ENCODE measurements at places on chromosomes 12 and 14.

GRCh38 chr14:64232095-64232838 lies 61.9 kb downstream of the ESR2 start:
- DNase-seq: no peak

DNA sequence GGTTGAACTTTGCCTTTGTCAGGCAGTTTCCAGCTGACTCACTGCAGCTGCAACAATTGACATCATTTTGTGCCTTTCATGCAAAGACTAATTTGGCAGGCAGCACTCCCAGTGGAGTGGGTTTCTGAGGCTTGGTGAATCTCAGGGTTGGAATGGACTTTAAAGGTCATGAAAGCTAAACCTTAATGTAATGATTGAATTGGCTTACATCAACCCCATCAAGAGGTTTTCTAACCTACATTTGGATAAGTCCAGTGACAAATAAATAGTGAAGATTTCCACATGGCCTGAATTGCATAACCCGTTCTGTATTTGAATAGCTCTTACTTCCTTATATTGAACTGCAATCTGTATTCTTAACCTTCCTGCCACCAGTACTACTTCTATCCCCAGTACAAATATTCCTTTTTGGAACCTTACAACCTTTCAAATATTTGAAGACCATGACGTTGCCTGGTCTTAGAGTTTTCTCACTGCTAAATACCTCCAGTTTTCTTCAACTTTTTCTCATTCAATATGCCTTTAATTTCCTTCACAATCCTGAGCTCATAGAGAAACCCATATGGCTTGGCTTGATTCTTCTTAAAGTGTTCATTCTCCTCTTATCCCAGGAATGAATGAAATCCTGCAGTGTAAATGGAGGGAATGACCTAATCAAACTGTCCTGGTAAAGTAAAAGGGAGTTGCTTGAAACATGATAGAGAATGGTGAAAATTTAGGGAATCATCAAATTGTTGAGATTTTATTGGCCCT lies 168.1 kb upstream of the NOVA1 start:
- no peak for DNase-seq

- DNase-seq: no peak
Observed at GRCh38 chr12:11876307-11876706, 194.4 kb upstream of the BCL2L14 start.

DNA sequence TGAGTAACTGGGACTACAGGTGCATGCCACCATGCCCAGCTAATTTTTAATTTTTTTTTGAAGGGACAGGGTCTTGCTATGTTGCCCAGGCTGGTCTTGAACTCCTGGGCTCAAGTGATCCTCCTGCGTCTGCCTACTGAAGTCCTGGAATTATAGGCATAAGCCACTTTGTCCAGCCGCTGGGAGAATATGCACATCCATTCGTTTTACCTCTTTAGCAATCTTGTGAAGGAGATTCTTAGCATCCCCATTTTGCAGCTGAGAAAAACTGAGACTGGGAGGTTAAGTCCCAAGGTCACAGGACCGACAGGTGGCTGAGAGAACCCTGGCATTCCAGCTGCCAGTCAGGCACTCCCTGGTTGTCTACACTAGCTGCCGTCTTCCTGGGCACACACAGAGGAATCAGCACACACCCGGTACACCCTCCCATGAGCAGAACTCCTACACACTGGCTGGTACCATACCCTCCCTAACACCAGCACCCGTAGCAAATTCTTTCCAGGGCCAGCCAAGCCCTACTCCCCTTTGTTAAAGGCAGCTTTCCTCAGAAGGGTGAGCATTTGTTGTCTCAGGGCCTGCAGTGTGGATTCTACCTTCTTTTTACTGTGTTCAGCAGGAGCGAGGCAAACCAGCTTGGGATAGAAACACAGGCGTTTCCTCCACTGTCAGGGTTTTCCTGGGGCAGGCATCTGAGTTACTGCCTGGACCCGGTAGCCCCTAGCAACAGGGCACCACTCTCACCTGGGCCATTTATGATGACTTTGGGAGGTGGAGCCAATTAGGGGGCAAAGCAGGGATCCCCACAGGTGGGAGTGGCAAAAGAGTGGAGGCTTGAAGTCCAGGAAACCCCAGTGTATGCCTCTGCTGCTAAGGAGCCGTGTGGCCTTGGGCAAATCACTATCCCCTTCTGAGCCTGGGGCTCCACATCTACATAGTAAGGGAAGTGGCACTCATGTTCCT lies 70.2 kb downstream of the IRF2BPL start:
- DNase-seq: no peak

GRCh38 chr14:104253223-104253822 lies 114.9 kb downstream of the KIF26A start:
- no peak for DNase-seq

DNA sequence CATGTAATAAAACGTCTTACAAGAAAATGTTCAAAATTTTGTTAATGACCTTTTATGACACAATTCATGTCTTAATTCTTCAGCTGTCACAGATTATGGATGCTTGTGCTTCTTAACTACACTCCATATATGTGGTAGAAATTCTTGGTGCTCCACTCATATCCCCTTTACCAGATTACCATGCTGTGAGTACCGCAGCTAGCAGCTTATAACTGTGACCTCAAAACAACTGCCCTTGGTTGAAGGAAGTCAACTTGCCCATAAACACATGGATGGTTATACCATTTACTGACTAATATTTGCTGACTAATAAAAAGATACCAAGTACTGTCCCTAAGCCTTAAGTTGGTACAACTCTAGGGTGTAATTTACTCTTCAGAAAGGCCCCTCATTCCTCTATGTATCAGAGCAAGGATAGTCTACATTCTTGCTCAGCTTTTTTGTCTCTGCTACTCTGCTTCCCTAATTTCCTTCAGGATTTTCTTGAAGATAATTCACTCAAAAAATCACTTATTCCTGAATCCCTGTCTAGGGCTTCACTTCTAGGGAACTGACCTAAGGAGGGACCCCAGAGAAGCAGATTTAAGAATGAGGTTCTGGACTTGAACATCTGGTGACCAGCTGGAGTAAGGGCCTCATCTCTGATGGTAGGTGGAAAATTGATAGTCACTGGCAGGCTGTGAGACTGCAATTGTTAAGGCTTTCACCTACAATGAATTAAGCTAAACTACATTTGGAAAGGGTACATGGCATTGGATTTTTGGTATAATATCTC lies 152.3 kb downstream of the SLC6A15 start:
- DNase-seq: no peak

DNA sequence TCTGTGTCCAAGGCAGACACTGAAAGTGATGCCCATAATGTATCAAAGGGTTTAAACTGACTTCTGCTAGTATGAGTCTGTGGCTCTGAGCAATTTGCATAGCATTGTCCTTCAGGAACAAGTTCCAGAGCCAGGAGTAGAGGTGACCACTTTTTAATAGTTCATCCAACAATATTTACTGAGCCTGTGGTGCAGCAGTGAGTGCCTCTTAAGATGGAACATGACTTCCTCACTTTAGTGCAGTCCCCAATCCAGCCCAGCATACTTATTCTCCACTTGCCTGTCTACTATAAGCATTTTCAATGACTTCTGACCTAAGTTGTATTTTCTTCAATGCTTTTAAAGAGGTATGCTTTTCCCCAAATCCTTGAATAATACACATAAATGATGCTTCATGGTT lies 611.3 kb downstream of the MED13L start:
- no peak for DNase-seq

DNA sequence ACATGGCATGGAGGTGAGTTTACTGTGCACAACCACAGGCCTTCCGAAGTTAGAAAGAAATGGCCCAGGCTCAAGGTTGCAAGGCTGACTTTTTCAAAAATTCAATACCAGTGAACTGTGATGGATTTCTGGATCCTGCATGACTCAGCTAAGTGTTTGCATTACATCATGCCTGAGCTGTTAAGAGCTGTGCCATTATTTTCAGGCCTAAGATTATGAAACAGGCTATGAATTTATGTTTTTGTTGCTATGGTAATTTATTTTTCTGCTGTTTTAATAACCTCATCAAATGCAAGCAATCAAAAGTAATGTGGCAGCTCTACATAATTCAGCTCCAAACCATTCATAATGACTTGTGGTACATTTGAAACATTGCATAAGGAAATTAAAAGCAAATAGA lies 457.7 kb upstream of the TMEM132C start:
- no peak for DNase-seq

GRCh38 chr12:90028635-90029051 lies 320.0 kb upstream of the ATP2B1 start:
- DNase-seq: no peak

DNA sequence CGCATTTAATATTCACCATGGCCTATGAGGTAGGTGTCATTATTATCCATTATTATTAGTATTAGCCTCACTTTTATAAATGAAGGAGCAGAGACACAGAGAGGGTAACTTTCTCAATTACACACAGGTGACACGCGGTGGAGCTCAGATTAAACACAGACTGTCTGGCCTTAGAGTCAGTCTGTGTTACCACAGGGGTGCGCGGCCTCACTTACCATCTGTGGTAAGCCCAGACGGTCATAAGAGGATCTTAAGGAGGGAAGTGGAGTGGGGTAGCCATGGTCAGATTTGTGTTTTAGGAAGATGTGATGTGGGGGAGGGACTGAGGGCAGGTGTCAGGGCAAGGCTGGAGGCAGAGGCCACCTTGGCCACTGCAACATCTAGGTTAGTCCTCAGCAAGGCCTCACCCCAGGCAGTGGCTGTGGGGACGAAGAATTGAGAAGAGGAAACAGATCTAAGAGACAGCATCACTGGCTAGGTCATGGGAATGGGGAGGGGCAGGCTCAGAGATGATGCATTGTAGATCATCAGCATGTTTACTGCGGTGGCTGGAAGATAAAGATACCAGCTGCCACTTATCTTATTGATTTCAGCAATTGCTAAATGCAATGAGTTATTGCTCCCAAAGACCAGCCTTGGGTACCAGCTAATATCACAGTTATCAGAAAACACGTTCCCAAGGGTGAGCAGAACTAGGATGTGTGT lies 67.1 kb downstream of the SERPINA3 start:
- DNase-seq: no peak

DNA sequence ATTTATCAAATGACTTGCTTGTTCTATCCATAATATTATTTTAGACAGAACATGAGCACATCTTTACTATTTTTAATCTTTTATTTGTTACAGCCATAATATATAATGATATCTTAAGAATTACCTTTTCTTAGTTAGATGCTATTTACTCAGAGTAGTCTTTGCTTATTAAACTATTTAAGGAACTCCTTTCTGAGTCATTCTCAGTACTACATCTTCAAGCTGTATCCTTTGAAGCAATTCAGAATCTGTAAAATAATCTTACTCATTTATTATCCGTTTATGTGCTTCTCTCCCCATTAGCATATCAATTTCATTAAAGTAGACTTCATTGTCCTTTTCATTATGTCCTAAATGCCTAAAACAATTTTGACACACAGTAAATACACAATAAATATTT lies 240.4 kb upstream of the FAR2 start:
- DNase-seq: no peak

GRCh38 chr14:77094672-77095284 lies 3.3 kb upstream of the CIPC start:
- no peak for DNase-seq

- no peak for DNase-seq
Observed at GRCh38 chr12:32788405-32788804, 32.7 kb upstream of the YARS2 start.

DNA sequence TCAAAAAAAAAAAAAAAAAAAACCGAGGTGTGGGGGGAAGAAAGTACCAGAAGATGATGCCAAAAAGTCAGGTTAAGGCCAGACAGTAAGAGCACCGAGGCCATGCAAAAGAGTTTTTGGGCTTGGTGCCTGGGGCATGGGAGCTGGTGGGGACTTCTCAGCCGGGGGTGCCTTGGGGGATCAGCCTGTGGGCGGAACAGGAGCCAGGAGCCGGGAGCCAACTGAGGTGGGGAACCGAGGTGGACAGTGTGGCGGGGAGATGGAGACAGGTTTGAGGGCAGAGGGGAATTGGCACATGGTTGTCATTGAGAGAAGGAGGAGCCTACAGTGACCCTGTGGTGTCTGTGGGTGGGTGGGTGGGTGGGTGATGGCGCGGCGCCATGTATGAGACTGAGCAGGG lies 33.2 kb downstream of the TSPAN11 start:
- no peak for DNase-seq

- no peak for DNase-seq
Observed at GRCh38 chr14:77554816-77555599, 56.4 kb upstream of the ISM2 start.

GRCh38 chr14:92980866-92981265 lies 57.9 kb downstream of the CHGA start:
- no peak for DNase-seq

DNA sequence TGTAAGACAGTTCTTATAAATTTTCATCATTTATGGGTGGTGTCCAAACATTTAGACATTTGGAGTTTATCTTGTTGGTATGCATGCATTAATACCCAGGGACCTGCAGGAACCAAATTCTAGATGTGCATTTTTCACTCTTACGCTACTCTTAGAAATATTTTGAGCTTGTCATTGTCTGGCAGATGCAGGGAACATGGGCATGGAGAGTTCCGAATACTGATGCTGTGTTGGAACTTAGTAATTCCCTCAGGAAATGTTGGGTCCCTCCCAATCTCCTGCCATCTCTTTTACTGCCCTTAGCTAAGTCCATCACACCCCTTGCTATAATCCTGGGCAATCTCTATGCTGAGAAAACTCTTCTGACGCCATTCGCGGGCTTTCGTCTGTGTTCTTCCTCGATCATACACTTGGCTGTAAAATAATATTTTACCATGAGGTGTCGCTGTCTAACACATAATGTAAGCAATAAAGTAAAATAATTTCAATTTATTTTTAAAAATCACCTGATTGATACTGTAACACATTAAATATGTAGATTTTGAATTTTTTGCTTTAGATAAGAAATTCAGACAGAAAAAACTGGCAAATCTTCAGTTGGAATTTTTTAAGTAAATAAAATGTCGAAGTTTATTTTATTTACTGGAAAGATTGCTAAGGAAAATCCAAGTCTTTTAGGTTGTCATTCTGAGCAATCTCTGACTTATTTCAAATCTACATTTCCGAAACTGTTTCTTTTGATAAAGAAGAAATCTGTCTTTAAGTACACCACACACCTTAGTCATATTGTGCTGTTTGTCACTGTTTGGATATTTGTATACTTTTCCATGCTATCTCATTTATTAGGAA lies 304.1 kb upstream of the SSTR1 start:
- DNase-seq: peak; percentile 19

DNA sequence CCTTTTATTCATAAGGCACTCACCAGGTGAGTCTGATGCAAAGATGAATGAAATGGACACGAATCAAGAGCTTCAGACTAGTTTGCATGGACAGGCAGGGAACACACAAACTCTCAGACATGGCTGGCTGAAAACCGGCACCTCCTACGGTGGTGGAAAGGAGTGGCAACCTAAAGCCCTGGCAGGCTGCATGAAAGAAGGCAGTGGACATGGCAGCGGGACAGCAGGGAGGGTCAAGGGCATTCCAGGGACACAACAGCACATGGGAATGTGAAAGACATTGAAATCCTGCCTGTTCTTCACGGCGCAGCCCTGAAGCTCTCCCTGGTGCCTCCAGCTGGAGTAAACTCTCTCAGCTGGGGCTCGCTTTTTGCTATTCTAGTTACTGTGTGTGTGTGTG lies 16.6 kb upstream of the LRTM2 start:
- DNase-seq: no peak

GRCh38 chr12:68271346-68271745 lies 17.9 kb upstream of the IL22 start:
- DNase-seq: no peak

Measured in NCI-H2081 treated with DMSO at 0.1 percent for 48 hours (cell line).